ENCODE measurements at places on chromosomes 3 and 15.

DNA sequence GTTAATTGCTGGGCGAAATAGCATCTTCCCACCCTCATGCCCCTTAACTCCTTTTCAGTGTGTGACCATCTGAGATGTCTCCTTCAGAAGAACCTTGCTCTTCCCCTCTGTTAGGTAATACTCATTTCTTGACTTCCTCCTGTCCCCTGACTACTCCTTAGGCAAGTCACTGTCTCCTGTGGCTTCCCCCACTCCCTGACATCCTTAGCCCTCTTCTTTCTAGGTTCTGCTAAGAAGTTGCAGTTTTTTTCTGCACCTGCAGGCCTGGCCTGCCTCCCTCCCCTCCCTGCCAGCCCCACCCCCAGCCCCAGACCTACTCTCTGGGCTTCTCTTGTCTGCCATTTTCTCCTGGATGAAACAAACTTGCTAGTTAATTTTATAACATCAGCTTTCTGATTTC lies 15.2 kb upstream of the EID1 start:
- DNase-seq: no peak

DNA sequence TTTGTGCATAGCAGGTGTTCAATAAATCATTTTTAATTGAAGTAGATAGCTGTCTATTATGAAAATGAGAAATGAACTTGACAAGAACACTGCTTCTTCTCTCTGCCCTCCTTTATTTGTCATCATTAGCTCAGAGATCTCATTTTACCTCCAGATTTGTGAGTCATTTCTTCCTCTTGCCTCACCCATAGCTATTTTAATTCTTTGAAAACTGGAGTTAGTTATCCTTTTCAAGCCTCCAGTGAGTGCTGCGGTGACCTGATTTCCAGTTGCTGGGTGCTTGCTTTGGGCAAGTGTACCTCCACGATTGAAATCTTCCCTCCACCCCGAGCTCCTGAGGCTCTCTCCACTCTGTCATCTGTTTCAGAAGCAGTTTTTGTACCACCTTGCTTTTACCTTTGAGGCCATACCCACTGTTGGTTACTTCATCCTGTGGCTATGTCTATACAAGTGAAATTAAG lies 114.6 kb downstream of the NFKBIZ start:
- DNase-seq: no peak

DNA sequence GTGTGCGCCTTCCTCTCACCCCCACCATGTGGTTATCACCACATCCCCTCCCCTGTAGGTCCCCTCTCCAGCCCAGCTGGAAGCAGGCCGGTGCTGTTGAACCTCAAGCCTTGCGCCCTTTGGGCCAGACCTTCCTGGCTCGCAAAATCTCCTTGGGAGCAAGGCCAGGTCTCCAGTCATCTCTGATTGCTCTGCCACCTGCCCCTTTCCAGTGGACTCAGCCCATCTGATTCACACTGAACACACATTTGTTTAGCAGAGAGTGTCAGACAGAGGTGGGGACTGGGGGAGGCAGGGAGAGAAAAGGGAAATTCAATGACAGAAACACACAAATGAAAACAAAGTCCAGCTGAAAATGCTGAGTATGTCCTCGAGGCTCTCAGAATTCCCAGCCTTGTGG lies 119.4 kb downstream of the TPRA1 start:
- no peak for DNase-seq

DNA sequence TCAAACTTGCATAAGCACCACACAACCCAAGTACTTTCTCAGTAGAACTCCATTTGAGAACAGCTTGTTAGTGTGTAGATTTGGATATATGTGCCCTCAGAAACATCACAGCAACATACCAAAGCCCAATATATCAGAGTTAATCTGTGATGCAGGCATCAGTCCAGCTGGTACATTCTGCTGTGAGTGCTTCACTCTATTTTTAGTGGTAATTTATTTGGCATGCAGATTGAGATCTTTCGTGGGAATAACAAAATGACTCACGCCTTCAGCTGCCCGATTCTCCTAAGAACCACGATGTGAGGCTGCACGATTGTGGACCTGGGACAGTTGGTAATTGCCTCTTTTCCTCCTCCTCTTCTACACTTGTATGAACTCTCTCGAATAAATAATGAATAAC lies 730.7 kb downstream of the SQOR start:
- DNase-seq: no peak

- DNase-seq: peak; percentile 67
Observed at GRCh38 chr3:37949866-37950265, 40.7 kb upstream of the VILL start.

- no peak for DNase-seq
Observed at GRCh38 chr15:73176598-73176997, 124.3 kb downstream of the NEO1 start.

DNA sequence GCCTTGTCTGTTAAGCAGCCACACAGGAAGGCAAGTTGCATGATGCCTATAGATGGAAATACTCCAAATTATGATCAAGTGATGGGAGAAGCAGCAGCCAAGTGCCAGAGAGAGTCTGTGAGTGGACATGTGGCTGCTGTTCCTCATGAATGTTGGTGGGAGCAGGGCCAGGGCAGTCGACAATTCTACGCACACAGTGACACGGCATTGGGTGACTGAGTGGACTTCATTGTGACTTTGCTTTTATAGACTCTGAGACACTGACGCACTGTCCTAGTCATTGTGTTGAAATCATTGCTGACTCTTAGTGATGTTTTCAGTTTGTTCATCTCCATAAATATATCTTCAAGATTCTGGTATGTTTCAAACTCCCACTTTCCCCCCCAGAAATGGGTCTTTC lies 246.3 kb upstream of the SEMA6D start:
- DNase-seq: no peak

DNA sequence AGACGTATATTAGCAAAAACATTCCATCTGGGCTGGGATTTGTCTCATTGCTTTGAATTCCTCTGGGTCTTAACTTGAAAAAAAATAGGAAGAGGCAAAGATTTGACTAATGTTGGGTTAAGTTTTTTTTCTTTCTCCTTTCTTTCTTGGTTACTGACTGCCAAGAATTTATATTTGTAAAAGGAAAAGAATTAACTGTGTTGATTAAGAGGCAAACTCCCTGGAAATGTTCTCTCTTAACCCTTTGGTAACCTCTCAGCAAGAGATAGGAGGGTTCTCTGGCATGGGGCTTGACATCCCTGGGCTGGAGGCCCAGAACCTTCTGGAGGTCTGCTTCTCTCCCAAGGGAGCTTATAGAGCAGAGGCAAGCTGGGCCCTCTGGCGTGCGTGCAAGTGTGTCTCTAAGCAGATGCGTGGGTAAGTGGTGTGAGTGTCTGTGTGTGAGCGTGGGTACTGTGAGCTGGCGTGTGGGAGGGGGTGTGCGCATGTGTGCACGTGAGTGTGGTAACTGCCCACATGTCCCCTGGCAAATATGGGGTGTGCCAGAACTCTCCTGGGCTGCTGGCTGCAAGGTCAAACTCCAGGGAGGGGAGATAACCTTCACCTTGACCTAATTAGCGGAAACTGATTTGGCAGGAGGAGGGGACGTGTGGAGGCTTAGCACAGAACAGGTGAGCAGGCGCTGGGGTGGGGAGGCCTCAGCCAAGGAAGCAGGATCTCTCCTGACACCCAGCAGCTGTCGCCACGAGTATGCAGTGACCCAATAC lies 49.4 kb upstream of the MAGEF1 start:
- DNase-seq: peak; percentile 80

DNA sequence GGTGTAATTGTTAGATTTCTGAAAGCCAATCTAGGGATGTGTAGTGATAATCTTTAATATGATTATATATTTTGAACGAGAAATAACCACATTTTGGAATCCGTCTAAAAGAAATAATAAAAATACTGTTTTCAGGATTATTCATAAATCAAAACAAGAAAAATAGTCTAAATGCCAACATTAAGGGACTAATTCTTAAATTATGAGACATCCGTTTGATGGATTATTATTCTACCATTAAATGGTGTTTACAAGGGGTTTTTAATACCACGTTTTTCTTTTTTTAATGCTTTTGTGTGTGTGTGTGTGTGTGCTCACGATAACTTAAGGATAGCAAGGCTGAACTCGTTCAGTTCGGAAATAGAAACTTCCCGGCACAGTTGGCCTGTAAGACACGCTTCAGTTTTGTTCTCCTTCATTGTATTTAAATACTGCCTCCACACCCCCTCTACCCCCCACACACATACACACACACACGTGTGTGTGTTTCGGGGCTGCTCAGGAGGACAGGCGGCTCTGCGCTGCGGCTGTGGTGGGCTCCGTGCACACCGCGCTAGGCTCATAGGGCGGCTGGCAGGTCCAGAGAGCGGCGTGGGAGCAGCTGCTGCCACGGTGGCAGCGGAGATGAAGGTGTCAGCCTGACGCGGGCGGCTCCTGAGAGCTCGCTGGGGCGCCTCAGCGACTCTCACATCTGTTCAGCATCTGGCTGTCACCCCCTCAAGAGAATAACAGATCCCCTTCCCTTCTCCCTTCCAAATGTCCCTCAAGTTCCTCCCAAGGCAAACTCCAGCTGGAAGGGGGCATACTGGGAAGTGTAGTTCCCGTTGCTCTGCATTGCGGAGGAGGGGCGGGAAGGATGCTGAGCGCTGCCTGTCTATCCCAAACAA lies 23.0 kb upstream of the ANP32A start:
- DNase-seq: no peak

DNA sequence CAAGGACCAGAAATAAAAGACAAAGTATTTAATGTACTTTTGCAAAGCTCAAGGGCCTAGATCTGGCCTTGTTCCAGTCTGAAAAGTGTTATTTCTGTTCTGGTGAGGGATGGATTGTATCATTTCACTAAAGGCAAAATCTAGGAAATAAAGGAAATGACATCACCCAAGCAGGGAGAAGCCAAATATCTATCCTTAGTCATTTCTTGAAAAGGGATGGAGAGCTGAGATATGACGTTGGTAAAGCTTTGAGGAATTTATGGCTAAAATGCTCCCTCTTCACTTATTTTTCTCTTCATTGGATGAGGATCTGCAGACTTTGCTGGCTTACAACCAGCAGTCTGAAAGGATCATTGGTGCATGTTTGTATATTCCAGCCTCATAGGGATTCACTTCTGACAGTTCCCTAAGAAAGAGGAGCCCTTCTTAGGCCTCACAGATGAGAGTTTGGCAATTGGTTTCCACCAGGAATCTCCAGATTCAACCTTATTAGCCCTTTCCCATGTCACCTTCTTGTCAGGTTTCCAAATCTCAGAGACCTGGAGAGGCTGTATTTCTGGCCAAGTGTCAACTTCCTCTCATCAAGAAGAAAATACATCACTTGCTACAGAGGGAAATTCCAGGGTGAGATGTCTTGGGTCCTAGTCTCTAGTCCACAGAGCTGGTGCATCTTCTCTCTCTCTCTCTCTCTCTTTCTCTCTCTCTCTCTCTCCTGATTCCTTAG lies 93.7 kb upstream of the BOC start:
- DNase-seq: no peak

- DNase-seq: no peak
Observed at GRCh38 chr15:70353606-70354345, 256.1 kb upstream of the TLE3 start.

GRCh38 chr3:58129041-58129770 lies 81.6 kb downstream of the DNASE1L3 start:
- DNase-seq: no peak

GRCh38 chr3:68055215-68055614 lies 400.8 kb upstream of the SUCLG2 start:
- no peak for DNase-seq
